ENCODE measurements at places on chromosomes 16 and 17. TPM values are rescaled to one million over a fixed set of nuclear protein-coding genes. Genes with fewer than 3 reads are reported as not detected.

CCL17 gene
- not detected for total RNA-seq

SLFN14 gene
- total RNA-seq, result not detected

HCRT gene
- not detected for total RNA-seq

GRCh38 chr17:2008332-2009126 lies 16.6 kb downstream of the RTN4RL1 start:
- no peak for DNase-seq

DNA sequence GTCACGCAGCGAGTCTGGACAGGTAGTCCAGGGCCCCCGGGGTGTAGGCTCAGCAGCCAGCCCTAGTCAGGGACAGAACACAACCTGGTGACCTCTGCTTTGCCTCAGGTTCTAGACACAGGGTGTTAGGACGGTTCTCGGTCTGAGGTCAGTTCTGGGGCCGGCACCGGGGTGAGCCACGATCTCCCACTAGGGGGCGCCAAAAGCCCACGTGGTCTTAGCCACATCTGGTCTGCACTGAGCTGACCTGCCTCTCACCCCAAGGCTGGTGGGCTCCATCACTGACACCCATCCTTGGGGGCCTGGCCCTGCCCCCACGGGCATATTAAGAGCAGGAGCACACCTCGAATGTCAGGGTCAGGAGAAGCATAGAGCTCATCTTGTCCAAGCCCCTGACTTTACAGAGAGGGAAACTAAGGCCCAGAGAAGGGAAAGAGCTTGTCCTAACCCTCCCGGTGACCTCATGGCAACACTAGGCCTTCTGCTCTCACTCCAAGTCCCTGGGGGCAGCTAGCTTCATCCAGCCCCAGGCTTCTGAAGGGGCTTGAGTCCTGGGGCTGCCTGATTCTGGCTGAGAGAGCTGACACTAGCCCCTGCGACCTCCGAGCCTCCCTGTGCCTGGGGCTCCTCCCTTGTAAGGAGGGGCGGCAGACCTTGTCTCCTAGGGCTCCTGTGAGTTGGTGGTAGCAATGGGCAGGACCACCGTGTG lies 9.0 kb downstream of the SLC5A10 start:
- DNase-seq, result peak; percentile 62

DNA sequence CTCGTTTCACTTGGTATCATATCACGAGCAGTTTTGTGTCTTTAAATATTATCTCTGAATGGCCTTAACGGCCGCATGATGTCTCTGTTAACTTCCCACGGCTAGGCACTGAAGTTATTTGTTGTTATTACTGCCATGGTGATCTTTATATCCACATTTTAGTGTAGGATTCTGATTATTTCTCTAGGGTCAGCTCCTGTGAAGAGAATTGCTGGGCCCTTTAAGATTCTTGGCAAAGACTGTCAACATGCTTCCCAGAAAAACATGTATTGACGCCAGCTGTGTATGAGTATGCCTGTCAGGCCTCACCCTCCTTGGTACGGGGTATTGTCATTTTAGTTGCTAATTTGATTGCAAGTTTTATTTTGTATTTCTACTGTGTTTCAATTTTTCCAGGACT lies 263.5 kb downstream of the SNX29 start:
- DNase-seq, result no peak

DNA sequence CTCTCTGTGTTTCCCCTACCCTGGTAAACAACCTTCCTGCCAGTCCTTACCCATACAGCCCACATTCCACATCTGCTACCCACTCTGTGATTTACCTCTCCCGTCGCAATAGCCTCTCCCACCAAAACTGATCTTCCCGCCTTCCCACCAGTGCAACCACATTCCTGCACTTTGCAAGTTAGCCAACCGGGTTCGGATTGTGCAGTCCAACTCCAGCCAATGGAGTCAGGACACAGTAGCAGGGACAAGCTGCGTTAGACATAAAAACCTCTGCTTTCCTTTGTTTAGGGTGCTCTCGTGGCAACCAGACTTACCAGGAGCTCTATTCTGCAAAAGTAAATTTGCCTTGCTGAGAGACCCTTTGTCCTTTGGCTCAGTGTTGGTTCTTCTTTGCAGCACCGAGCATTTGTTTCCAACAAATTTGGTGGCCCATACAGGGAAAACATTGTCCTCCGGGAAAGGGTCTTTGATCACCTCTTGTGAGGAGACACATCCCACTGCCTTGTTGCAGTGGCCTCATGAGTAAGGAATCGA lies 1.4 kb downstream of the HPR start:
- no peak for DNase-seq

- DNase-seq, result no peak
Measured at GRCh38 chr16:80459966-80460365, 80.8 kb upstream of the DYNLRB2 start.

DNA sequence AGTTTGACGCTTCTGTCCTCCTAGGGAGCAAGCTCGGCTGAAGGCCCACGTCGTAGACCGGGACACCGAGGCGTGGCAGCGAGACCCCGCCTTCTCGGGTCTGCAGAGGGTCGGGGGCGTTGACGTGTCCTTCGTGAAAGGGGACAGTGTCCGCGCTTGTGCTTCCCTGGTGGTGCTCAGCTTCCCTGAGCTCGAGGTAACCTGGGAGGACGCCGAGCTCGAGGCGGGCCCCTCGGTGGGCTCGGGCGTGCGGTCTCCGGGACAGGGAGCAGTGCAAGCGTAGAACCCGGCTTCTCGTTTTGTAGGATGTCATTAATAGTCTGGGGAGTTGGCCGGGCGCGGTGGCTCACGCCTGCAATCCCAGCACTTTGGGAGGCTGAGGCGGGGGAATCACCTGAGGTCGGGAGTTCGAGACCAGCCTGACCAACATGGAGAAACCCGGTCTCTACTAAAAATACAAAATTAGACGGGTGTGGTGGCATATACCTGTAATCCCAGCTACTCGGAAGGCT lies 715 bp downstream of the ENDOV start:
- no peak for DNase-seq

Measured in gastrocnemius medialis (tissue), 4 donors.